ENCODE measurements at places on chromosomes 4 and X.

DNA sequence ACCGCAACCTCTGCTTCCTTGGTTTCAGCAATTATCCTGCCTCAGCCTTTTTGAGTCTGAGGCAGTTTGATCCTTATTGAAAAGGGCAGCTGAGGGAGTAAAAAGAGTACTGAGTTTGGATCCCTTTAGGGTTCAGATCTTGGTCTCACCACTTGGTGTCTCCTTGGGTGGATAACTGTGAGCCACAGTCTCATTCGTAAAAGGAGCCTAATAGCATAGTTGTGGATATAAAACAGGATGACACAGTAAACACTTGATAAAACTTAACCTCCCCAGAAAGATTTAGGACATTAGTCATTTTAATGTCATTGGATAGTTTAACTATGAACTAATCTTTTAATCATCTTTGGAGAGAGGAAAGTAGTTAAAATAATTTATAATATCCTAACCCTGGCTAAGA, 173.0 kb downstream of the ANK2 start:
- DNase-seq, result no peak

DNA sequence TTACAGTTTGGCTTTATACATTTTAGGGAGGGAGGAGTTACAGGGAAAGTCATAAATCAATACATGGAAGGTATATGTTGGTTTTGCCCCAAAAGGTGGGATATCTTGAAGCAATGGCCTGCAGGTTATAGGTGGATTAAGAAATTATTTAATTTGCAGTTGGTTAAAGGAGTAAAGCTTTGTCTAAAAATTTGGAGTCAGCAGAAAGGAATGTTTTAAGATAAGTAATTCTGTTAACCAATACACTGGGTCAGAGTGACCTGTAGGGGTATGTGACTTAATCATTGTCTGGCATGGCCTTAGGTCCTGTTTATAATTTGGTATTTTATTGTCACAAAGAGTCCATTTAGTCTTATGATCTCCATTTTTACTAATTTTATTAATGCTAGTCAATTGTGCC, 115.0 kb downstream of the AGTR2 start:
- DNase-seq, result no peak

DNA sequence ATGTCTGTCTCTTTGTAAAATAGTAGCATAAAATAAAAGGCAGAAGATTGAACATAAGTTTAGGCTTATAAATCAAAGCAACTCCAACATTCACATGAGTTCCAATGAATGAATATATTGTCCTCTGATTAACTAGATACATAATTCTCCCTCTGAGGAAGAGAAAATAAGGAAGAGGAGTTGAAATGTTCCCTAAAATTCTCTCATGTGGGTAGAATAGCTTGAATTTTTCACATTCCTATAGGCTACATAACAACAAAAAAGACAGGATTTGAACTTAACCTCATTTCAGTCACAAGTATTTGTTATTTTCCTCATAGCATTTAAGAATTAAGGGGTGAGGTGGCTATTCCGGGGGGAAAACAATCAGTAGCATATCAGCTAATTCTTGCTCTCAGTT, 462.4 kb upstream of the NDST4 start:
- no peak for DNase-seq

DNA sequence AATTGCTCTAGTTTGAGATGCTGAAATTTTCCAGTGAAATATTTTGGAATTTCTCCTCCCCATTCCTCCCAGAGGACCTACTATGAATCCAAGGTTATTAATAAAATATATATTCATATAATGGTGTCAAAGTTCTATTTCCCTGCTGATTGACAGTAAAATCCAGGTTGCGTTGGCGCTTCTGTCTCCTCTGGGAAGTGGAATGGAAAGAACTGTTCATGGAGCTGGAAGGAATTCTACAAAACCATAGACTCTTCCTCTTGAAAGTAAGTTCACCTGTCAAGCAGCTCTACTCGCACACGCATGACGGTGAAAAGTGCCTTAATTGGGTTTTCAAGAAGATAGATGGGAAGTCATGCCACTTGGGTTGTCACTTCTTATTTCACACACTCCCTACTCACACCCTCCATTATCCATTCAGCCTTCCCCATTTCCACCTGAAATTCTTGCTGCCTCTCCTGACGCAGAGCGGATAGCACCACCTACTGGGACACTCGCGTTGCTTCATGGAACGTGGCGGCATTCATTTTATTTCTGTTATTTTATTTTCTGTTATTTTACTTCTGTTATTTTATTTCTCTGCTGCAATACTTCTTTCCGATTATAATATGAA, 351.6 kb downstream of the NLGN4X start:
- DNase-seq, result no peak

GRCh38 chr4:115454228-115454627, 340.8 kb upstream of the NDST4 start:
- DNase-seq, result no peak

- DNase-seq, result no peak
Measured at GRCh38 chr4:119939071-119939995, 127.3 kb downstream of the MAD2L1 start.

- no peak for DNase-seq
Measured at GRCh38 chr4:119190354-119190753, 22.2 kb upstream of the USP53 start.

DNA sequence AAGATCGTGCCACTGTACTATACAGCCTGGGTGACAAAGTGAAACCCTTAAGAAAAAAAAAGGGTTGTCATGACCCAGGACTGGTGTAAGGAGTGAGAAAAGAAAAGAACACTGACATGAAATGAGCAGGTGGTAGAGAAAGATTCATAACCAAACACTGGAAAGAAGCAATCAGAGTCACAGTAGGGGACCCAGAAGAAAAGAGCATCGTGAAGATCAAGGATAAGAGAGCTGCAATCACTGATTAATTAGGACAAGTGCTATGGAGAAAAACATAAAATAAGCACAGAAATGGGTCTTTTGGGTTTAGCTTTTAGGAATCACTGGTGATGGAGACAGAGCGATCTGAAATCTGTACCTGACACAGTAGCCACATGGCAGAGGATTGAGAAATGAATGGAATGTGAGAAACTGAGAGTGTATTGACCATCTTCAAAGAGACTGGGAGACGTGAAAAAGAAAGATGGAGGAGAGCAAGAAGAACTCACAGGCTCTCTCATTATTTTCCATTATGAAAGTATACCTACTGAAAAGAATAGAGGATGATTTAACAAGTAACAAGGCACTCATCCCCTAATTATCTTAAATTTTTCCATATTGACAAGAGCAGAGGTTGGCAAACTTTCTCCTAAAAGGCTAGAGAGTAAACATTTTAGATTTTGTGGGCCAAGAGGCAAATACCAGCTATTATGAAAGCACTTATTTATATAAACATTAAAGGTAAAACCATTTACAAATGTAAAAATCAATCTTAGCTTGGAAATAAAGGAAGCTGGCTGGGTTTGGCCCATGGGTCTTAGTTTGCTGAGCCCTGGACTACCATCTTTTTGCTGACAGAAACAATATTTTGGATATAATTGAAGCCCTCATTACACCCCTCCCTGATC, 7.3 kb downstream of the TMEM154 start:
- no peak for DNase-seq

DNA sequence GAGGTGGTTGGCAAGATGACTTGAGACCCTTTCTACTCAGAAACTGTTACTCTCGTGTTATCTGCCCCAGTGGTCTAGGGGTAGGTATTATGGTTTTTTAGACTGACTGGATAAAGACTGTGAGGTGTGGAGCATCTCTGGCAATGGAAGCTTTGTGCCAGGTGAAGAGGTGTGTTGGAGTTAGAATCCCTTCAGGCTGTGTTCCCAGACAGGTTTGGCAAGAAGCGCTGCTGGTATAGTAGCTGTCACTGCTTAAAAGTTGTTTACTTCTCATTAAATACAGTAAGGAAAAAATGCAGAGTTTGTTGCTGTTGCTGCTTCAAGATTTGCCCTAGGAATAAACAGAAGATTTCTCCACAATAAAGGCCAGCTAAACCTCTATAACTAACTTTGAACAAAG, 35.3 kb downstream of the AREG start:
- DNase-seq, result no peak

DNA sequence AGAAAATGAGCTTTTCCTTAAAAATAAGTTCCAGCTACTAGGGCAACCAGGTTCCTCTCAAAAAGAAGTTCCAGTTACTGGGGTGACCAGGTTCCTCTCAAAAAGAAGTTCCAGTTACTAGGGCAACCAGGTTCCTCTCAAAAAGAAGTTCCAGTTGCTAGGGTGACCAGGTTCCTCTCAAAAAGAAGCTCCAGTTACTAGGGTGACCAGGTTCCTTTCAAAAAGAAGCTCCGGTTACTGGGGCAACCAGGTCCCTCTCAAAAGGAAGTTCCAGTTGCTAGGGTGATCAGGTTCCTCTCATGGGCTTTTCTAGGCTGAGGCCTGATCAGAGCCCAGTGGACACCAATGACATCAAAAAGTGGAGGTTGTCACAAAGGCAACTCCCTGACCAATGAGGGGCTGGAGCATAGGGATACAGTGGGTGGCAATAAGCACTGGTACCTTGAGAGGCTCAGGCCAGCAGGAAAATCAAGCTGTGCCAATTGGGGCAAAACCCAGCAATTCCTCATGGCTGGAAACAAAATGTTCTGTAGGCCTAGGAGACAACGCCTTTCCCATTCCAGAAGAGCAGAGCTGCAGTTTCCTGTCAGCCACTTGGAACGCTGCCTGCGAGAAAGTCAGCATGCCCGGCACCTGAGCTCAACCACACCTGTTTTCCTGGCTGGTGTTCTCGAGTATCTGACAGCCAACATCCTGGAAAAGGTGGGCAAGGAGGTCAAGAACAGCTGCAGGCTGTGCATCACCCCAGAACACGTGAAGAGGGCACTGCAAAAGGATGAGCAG, 12.3 kb upstream of the SYTL5 start:
- no peak for DNase-seq

DNA sequence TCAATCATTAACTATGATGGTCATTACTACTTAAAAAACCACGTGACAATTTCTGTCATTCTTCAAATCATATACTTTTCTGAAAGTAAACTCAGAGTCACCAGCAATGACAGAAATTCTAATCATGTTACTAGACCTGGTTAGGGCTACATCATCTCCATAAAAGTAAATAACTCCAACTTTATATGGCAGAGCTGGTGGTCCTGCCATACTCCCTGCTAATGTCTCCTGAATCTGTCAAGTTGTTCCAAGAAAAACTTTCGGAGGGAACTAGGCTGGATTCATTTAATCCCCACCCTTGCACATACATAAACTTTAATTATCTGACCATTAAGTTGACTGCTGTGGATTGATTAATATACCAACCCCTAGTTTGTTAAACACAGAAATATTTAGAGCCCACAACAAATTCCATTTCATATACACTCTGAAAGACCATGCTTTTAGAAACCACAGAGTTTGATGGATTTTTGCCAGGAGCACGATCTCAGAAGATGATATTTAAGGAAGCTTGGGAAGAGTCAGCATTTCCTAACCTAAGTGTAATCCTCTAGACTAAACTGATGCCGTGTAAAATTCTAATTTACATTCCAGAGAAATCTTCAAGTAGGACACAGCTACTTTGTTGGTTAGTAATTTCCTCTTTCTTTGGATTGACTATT, 577.0 kb downstream of the FAT4 start:
- DNase-seq, result no peak

DNA sequence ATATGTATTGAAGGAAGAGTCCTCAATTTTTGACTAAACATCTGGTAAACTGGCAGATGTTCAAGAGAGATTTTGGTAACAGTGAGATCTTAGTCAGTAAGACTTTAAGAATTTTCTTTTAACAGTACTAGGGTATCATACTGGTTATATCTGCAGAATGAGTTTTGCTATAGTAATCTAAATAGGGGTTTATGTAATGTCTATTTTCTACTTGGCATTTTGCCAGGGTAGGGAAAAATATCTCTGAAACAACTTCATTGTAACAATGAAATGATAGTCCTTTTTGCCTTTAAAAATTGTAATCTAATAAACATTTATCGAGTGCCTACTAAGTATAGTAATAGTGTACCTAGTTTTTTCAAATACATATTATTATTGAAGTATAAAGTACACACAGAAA, 32.1 kb downstream of the XK start:
- no peak for DNase-seq

GRCh38 chrX:69232945-69233344, 67.7 kb upstream of the PJA1 start:
- DNase-seq, result no peak

DNA sequence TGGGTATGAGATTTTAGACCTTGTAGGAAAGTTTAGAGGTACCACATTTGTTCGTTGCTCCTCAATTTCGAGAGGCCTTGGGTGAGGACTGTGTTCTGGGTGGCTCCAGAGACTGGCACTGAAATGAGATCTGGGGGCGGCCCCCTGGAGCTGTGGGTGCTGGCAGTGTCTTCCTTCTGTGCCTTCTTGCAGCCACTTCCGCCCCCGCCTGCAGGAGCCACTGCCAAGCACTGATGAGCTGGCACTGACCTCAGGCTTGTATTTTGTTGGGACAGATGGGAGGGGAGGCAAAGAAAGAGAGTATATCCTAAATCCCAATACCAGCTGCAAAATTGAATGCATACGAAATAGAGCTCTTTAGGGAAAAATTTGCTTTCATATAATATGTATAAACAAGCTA, 64.5 kb upstream of the CLDN34 start:
- no peak for DNase-seq

DNA sequence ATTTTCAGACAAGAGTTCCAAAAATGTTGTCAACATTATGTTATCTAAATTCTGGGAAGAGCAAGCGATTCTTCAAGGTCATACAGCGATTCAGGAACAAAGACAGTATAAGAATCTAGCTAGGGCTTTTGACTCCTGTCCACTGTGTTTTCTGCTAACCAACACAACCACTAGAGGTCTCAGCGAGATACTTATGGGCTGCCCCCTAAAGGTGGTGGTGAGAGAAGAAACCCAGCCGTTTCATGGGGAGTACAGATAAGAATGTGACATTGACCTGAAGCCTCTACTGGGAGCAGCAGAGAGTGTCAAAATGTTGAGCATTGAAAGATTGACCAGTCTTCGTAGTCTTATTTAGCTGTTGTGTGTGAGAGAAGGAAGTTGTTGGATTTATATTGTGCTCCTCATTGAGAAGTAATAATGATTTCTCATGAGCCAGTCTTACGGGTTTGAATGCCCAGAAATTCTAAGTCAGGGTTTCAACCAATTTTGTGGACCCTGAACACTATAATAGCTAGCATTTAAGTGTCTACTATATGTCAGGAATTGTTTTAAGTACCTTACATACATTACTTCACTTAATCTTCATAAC, 168.3 kb downstream of the SPRY1 start:
- peak; percentile 4 for DNase-seq

DNA sequence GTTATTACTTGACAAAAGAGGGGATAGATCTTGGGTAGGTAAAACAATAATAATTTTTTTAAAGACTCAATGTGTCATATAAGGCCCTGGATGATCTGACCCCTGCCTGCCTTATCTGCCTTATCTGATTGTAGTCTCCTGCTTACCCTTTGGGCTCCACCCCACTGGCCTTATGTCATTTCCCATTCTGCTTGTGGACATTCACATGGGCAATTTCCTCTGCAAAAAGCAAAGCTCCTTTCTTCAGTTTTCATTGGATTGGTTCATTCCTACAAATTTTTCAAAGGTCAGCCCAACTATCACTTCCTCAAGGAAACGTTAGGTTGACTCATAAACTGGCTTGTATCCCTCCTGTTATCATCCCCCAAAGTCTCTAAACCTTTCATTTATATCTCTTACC, 15.7 kb upstream of the TET2 start:
- DNase-seq, result no peak
